Activated CD4-positive, alpha-beta T cell treated with anti-CD3 and anti-CD28 coated beads for 24 hours (primary cell): ENCODE measurements at places on chromosomes 16 and 17.
A peak's percentile ranks its signal among the peaks of the same experiment; 100 is the strongest.

DNA sequence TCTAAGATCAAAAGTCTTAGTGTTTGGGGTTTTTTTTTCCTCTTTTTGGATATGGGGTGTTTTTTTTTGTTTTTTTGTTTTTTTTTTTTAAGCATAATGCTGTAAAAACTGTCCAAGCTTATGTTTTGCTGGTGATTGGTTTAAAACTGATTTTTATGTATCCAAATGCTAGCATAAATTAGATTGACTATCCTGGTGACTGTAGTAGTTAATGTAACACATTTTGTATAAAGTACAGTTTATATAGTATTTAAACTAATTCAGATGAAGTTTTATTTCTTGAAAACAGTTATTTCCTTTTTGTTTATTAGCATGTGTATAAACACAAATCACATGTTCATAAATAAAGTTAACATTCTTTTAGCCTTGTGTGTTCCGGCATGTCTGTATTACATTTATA lies 10.9 kb downstream of the RBBP6 start:
- no peak for DNase-seq

DNA sequence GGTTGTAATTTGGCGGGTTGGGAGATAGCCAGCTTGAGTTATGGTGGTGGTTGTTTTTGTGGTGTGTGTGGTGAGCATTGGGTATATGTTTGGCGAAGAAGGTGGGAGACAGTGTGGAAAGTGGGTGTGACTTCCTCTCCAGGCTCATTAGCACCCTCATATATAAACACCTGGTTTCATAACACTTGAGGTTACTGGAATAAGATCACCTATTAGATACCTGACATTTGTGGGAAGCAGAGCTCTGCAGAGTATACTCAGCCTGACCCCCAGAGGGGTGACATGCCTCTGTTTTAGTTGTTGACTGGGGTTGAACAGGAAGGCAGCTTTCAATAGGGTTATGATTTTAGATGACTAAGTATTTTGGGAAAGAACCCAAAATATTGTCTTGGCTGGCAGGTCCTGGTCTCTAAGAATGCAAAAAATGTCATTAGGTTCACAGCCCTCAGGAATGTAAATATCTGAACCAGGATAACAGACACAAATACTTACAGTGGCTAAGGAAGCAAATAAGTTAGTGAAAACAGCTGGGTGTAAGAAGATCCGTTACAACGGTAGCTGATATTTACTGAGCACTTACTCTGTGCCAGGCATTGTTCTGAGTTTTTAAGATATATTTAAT lies 18.3 kb upstream of the EFCAB13 start:
- no peak for DNase-seq

- DNase-seq = no peak
Measured at GRCh38 chr17:60671482-60671881, 6.2 kb upstream of the BCAS3 start.

DNA sequence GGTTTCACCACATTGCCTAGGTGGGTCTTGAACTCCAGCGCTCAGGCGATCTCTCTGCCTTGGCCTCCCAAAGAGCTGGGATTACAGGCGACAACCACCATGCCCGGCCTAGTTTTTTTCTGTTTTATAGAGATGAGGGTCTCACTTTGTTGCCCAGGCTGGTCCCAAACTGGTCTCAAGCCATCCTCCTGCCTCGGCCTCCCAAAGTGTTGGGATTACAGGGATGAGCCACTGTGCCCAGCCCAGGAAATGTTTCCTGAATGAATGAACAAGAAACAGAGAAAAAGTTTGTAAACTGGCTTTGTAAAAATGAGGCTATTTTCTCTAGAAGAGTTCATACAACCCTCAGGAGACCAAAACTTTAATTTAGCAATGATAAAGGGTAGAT lies 68.0 kb downstream of the WWP2 start:
- DNase-seq = no peak

GRCh38 chr17:80946449-80946848 lies 45.2 kb upstream of the CHMP6 start:
- no peak for DNase-seq

- no peak for DNase-seq
Measured at GRCh38 chr17:81944858-81945257, 2.2 kb downstream of the MYADML2 start.

- DNase-seq = no peak
Measured at GRCh38 chr16:65845466-65846209, 520.9 kb upstream of the CDH5 start.

- no peak for DNase-seq
Measured at GRCh38 chr17:41734139-41734948, at the start of gene HAP1. Gene HAP1 (minus strand): TSS chr17:41734643. CDS start chr17:41734634, 9 bp downstream.

GRCh38 chr16:89905511-89906139 lies 13.0 kb upstream of the MC1R start:
- no peak for DNase-seq

DNA sequence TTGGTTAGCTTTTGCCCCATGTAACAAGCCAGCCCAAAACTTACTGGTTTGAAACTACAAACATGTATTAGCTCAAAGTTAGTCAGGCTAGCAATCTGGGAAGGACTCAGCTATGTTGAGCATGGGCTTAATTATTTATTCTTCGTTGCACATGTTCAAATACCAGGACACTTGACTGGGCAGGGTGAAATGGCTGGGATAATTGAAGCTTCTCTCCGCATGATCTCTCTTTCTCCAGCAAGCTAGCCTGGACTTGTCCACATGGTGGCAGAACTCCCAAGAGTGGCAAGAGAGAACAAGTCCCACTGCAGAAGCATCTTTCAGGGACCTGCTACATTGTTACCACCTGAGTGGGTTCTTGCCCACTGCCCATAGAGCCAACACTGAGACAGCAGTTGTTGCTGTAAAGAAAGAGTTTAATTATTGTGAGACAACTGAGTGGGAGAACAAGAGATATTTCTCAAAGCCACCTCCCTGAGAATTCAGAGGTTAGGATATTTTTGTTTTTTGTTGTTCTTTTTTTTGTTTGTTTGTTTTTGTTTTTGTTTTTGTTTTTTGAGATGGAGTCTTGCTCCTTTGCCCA lies 16.8 kb upstream of the ATF7IP2 start:
- DNase-seq = no peak

GRCh38 chr16:20673071-20673806 lies 24.2 kb downstream of the ACSM1 start:
- DNase-seq = no peak

- DNase-seq = no peak
Measured at GRCh38 chr17:79925242-79925957, 86.2 kb upstream of the CBX4 start.

- no peak for DNase-seq
Measured at GRCh38 chr17:27970587-27970986, 71.9 kb upstream of the NLK start.

GRCh38 chr17:57603546-57603945 lies 141.6 kb downstream of the CCDC182 start:
- DNase-seq = no peak

GRCh38 chr16:87368029-87368770 lies 15.4 kb downstream of the FBXO31 start:
- no peak for DNase-seq

- no peak for DNase-seq
Measured at GRCh38 chr17:51029142-51029541, 91.5 kb downstream of the SPAG9 start.

GRCh38 chr16:25625620-25626019 lies 66.1 kb upstream of the HS3ST4 start:
- DNase-seq = no peak

- DNase-seq = peak; percentile 18
Measured at GRCh38 chr17:62109378-62109902, 44.4 kb upstream of the MED13 start.

GRCh38 chr16:49720225-49720624 lies 135.7 kb downstream of the ZNF423 start:
- DNase-seq = no peak

DNA sequence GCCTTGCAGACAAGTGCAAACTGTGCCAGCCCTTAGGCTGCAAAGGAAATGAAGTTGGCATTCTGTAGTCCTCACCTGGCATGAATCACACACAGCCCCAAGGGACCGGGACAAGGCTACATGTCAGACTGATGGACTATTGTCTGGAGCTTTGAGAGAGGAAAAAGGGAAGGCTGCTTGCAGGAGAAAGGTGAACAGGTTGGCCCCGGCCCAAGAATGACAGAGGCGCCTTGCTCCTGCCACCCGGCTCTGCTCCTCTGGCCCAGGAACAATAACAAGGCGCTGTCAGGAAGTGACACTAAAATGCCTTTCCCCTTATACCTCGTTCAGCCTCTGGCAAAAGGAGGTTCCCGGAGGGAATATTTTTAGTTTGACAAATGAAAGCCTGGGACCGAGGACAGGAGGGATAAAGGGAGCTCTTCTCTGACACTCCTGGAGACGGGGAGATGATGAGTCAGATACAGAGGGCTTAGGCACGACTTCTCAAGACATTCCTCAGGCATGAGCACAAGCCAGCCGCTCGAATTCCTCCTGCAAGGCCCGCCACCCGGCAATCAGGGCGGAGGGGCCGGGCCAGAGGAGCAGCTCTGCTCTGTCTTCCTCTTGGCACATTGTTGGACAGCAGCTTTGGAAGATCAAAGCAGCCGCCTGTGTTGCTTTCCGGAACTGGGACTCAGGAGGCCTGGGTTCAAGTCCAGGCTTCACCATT lies 105.8 kb downstream of the NOG start:
- no peak for DNase-seq

DNA sequence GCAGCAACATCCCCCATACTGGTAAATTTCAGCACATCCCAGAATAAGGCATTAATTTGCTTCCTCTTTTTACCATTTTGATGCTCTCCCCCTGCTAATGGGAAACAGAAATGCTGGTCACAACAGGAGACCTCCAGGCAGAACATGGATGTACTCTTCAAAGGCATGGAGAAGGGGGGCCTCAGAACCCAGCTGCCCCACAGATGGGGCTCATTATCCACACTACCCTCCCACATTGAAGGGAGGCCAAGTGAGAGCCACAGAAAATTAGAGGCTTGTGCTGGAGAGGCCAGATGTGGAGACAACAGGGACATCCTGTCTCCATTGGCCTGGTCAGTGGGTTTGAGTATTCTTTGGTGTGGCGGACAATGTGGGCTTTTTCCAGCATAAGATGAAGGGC lies 150.1 kb upstream of the CDH11 start:
- DNase-seq = no peak

DNA sequence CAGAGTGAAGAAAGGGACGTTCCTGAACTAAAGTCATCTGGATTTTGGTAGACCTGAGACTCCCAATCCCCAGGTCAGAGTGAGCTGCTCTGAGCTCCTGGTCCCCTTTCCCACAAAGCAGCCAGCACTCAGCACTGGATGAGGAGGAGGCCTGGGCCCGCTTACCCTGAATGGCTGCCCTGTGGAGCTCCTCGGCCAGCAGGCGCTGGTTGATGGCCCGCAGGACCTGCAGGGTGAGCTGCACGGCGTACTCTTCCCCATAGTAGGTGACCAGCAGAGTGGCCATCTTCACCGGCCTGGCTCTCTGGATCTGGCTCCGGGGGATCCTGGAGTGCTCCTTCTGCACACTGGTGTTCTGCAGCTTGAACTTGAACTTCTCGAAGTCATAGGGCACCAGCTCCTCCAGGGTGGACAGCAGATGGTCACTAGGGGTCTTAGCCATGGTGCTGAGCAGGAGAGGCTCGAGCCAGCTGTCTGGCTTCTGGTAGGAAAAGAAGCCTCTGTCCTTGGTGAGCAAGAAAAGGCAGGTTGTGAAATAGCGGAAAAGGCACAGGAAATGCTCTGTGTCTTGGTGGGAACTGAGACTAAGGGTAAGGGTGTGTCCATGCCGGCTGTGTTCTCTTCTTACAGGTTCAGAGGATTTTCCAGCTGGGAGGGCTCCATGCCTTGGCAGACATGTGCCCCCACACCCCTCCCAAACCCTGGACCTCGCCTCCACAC lies at the start of gene MEFV:
Gene MEFV (minus strand): TSS at position 488 of the 720 bp plus-strand sequence. CDS start 46 bp downstream, at position 442.
- no peak for DNase-seq

GRCh38 chr17:33071656-33072055 lies 80.0 kb downstream of the SPACA3 start:
- no peak for DNase-seq

GRCh38 chr17:45660474-45660873 lies 123.6 kb upstream of the CRHR1 start:
- DNase-seq = no peak

DNA sequence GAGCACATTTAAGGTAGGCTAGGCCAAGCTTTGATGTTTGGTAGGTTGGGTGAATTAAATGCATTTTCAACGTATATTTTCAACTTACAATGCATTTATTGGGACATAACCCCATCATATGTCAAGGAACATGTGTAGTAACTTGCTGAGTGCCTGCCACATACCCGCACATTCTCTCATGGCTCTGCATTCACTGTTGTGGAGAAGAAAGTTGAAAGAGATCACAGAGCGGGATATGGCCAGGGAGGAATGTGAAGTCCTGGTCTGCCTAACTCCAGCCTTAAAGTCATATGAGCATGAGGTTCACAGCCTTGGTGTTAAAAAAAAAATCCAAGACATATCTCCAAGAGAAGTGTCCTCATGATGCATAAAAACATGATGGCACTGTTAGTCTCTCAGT lies 79.1 kb downstream of the CFDP1 start:
- no peak for DNase-seq

GRCh38 chr16:22077700-22078313 lies 14.5 kb upstream of the VWA3A start:
- peak; percentile 64 for DNase-seq

- DNase-seq = no peak
Measured at GRCh38 chr17:43570518-43570928, 24.4 kb upstream of the ETV4 start.

- no peak for DNase-seq
Measured at GRCh38 chr16:85716680-85717038, 27.9 kb upstream of the GINS2 start.

- DNase-seq = peak; percentile 93
Measured at GRCh38 chr17:15999141-15999973, at the start of the genes TTC19 and ZSWIM7. Gene TTC19 (plus strand): TSS chr17:15999824. CDS start chr17:15999849, 25 bp downstream. Gene ZSWIM7 (minus strand): TSS chr17:15999704. CDS start chr17:15999594, 110 bp downstream.

DNA sequence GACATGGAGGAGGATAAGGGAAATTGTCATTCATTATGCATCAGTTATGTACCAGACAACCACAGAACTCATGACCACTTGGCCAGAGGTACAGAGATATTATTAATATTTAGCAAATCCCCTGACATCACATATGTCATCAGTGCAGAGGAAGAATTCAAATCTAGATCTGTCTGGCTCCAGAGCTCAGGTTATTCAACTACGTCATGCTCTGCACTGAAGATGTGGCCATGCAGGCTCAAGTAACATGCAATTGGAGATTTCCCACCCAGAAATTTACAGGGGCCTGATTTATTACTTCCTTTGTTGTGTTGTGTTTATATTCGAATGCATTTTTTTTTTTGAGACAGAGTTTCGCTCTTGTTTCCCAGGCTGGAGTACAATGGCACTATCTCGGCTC lies 224.3 kb downstream of the HS3ST4 start:
- no peak for DNase-seq

DNA sequence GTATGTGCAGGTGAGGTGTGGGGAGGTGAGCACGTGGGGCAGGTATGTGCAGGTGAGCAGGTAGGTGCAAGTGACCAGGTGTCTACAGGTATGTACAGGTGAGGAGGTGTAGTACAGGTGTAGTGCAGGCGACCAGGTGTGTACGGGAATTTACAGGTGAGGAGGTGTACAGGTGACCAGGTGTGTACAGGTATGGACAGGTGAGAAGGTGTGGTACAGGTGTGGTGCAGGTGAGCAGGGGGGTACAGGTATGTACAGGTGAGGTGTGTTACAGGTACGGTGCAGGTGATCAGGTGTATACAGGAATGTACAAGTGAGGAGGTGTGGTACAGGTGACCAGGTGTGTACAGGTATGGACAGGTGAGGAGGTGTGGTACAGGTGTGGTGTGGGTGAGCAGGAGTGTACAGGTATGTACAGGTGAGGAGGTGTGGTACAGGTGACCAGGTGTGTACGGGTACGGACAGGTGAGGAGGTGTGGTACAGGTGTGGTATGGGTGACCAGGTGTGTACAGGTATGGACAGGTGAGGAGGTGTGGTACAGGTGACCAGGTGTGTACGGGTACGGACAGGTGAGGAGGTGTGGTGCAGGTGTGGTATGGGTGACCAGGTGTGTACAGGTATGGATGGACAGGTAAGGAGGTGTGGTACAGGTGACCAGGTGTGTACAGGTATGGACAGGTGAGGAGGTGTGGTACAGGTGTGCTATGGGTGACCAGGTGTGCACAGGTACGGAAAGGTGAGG lies 12.8 kb upstream of the DBNDD1 start:
- DNase-seq = no peak
